ENCODE measurements at places on chromosomes 16 and 17.

DNA sequence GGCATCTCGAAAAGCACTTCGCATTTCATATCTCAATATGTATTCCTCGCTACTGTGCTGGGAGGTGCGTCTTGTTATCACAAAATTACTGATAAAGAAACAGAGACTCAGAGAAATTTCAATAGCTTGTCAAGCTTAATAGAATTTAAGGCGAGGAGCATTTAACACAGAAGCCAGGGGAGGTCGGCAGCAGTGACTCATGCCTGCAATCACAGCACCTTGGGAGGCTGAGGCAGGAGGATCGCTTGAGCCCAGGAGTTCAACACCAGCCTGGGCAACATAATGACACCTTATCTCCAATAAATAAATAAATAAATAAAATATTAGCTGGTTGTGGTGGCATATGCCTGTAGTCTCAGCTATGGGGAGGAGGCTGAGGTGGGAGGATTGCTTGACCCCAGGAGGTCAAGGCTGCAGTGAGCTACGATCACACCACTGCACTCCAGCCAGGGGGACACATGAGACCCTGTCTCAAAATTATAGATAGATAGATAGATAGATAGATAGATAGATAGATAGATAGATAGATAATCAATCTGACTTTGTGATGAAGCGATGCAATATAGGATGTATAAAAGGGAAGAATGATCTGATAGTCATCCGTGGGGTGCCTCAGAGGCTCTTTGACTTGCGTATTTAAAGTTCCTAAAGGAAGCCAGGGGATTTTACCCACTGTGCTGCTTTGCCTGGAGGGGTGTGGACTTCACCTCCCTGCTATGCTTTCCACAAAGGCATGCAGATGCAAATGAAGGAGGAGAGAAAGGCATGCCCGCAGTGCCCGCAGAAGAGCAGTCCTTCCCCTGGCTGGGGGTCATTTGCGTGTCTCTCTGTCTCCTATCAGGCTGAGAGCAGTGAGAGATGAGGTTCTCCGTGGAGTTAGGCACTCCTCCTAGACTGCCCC is 15.9 kb upstream of the USP10 start:
- H3K4me3 ChIP-seq: no peak overlapping the region
- H3K27me3 ChIP-seq: no peaks in the 10 kb centered on the region
- H3K27ac ChIP-seq: no peak overlapping the region

DNA sequence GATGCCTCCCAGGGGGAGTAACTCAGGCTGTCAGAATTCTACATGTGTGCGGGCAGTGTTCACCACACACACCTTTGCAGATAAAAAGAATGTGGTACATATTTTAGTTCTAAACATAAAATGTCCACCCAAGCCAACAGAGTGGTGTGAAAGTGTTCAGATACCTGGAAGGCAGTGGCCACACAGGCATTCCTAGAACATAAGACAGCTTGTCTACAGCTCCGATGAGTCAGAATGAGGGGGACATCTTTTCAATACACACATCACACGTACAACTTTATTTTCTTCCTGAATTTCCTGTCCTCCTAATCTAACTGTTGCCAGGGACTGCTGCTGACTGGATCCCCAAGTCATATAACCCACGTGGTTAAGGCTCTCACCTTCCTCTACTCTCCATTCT is 142.3 kb downstream of the ZFHX3 start:
- DNase-seq: no peak
- H3K4me3 ChIP-seq: no peak overlapping the region
- no peaks in the 10 kb centered on the region for H3K27me3 ChIP-seq
- no peaks in the 10 kb centered on the region for H3K4me1 ChIP-seq
- H3K36me3 ChIP-seq: no peaks in the 10 kb centered on the region

GRCh38 chr17:51427856-51428255 is 167.5 kb downstream of the UTP18 start:
- no peak overlapping the region for H3K4me3 ChIP-seq
- peak; percentile 63 for DNase-seq
- H3K27me3 ChIP-seq: no peaks in the 10 kb centered on the region
- H3K27ac ChIP-seq: peak overlapping the region; percentile 92

DNA sequence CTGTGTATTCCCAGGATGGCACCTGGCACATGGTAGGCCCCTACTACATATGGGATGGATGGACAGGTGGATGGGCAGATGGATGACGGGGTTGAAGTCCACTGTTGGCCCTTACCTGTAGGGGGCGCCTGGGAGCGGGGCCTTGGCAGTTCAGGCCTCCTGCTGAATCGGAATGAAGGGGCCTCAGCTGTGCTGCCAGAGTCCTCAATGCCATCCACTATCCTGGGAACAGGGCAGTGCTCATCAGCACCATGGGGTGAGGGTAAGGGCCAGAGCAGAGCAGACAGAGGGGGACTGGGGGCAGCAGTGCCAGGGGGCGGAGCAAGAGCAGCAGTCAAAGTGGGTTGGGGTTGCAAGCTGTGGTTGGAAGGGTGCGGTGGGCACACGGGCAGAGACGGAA is 8.3 kb upstream of the RAB5C start:
- no peak for DNase-seq
- no peaks in the 10 kb centered on the region for H3K27me3 ChIP-seq
- H3K27ac ChIP-seq: no peak overlapping the region
- no peaks in the 10 kb centered on the region for H3K36me3 ChIP-seq

DNA sequence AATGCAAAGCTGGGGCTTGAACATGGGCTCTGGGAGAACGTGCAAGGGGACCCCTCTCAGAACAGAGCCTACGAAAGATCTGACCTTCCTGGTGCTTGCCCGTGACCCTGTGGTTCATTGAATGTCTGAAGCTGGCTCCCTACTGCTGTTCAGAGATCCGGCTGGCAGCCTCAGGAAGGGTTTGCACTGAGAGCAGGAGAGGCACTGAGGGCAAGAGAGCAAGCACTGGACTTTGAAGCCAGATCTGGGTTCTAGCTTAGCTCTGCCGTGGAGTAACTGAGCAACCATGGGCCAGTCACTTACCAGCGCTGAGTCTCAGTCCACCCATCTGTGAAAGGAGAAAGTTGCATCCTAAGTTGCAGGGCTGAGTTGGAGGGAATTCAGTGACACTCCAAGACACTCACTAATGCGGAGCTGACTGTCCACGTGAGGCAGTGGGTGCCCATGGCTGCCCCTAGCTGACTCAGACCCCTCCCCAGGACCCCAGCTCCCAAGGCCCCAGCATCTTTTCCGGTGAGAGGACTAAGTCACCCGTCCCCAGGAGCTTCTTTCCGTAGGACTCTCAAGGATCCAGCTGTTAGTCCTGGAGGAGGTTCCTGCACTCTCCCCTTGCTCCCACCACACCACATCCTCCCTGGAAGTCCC is 41.3 kb downstream of the BEAN1 start:
- H3K36me3 ChIP-seq: no peaks in the 10 kb centered on the region
- no peak overlapping the region for H3K4me3 ChIP-seq
- DNase-seq: no peak
- H3K4me1 ChIP-seq: peaks cover 3% of the 10 kb centered on the region

DNA sequence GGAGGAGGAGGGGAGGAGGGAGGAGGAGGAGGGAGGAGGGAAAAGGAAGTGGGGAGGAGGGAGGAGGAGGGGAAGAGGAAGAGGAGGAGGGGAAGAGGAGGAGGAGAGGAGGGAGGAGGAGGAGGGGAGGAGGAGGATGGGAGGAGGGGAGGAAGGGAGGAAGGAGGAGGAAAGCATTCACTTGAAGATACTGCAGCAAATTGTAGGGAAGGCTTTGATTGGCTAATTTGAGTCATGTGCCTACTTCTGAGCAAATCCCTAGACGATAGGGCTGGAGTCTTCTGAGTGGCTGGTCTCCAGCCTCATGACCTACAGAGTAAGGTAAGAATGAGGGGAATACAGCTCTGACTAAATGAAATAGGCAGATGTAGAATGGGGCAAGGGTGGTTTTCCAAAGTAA is 783.2 kb upstream of the RBFOX1 start:
- no peak overlapping the region for H3K27ac ChIP-seq
- DNase-seq: no peak
- no peaks in the 10 kb centered on the region for H3K36me3 ChIP-seq
- no peaks in the 10 kb centered on the region for H3K27me3 ChIP-seq
- H3K4me3 ChIP-seq: no peak overlapping the region
